Immature natural killer cell (primary cell): ENCODE measurements at places on chromosomes 7 and 10.

DNA sequence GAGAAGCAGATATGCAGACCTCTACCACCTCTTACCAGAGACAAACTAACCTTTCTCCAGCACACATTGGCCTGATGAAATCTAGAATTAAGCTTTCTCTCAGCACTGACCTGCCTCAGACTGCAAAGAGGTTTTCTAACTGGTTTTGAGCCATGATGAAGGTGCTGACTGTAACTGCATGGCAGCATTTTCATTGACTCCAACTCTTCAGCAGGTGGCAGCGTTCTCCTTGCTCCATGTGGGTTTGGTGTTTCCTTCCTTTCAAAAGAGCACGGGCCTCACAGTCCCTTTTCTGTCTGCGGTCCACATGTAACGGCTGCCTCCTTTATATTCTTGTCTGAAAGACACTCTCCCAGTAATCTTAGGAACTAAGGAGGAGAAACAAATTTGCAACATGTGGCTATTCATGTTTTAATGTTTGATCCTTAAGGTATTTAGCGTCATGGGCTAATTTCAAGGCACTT, 12.6 kb downstream of the KLLN start:
- DNase-seq, result peak; percentile 34

DNA sequence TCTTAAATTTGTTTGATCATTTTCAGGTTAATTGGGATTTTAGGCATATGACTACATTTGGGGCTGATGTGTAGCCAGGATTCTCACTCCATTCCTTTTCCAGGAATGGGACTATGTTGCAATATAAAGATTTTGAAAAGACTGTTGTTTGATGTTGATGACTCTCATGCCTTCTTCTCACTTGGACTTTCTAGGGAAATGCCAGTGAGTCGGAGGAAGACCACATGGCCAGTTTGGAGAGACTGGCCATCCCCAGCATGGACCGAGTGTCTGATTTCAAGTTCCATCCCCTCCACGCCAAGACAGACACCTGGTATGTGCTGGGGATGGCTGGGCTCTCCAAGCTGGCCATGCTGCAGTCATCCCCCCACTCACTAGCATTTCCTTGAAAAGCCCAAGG, 5.5 kb downstream of the IGFBP3 start:
- no peak for DNase-seq

- no peak for DNase-seq
These were observed 176.8 kb upstream of the AGR3 start for GRCh38 chr7:17058568-17058967.

GRCh38 chr7:122055073-122055472, 89.0 kb downstream of the AASS start:
- DNase-seq, result no peak

DNA sequence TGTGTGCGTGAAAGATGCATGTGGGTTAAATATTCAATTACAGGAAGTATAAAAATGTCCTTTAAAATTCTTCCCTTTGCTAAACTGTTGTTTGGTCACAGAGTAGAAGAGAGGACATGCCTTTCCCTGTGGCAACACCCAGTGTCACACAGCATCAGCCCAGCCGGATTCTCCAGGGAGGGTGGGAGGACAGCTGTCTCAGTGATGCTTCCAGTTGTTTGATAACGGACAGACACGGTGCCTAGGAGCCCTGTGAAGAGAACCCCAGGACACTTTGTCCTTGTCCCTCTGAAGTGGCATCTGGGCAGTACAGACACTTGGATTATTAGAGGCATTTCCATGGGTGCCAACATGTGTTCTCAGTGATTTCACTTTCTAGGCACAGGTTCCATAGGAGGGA, 306.6 kb upstream of the LRGUK start:
- no peak for DNase-seq

GRCh38 chr10:947051-947450, 15.5 kb upstream of the LARP4B start:
- no peak for DNase-seq

- no peak for DNase-seq
These were observed 182.6 kb downstream of the COBL start for GRCh38 chr7:51134013-51134441.

DNA sequence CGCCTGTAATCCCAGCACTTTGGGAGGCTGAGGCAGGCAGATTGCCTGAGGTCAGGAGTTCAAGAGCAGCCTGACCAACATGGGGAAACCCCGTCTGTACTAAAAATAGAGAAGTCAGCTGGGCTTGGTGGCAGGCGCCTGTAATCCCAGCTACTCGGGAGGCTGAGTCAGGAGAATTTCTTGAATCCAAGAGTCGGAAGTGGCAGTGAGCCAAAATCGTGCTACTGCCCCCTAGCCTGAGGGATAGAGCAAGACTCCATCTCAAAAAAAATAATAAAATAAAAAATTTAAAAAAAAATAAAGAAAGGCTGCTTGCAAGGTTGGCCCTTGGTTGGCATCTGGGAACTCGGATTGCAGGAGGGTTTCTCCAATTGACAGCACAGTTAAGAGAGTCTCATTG, 221.6 kb downstream of the DGKI start:
- no peak for DNase-seq

DNA sequence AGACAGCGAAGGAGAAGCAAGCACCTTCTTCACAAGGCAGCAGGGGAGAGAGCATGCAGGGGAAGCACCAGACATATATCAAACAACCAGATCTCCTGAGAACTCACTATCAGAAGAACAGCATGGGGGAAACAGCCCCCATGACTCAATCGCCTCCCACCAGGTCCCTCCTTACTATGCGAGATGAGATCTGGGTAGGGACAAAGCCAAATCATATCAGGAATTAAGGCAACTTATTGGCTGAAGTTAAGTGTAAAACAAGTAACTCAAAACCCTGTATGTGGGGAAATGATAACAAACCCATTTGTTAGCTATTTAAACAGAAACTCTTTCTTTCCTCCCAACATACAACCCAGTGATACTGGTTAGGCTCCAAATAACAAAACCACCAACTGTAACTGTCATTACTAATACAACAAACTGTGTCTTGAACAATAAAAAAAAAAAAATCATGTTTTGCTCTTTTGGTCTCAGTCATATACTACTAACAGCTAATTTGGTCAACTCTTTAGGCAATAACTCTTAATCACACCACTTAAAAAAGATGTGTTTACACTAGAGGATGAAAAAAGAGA, 57.8 kb downstream of the MINDY3 start:
- DNase-seq, result no peak

- DNase-seq, result peak; percentile 39
These were observed 486 bp downstream of the HIPK2 start for GRCh38 chr7:139777133-139777891.

GRCh38 chr7:135575296-135575695, 17.6 kb downstream of the NUP205 start:
- no peak for DNase-seq

DNA sequence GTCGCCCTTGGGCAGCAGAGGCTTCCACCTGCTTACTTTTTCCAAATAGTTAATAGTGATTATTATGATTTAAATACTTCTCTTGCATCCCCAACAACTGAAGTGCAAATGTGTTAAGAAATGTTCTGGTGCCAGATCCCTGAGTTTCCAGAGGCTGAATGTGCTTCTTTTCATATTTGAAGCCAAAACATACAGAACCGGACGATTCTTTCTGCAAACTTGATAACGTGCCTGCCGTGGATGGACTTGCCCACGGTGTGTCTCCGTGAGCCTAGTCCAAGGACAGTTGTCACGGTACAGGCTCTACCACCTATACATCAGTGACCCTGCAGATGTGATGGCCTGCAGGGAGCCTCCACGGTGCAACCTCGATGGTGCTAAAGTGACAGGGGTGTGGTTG, 198.6 kb upstream of the LYZL2 start:
- DNase-seq, result no peak

- DNase-seq, result no peak
These were observed 87.5 kb upstream of the NRP1 start for GRCh38 chr10:33421789-33422462.

- DNase-seq, result no peak
These were observed 105.8 kb downstream of the USP6NL start for GRCh38 chr10:11505639-11506038.

GRCh38 chr7:79774150-79774549, 320.7 kb upstream of the MAGI2 start:
- DNase-seq, result no peak

DNA sequence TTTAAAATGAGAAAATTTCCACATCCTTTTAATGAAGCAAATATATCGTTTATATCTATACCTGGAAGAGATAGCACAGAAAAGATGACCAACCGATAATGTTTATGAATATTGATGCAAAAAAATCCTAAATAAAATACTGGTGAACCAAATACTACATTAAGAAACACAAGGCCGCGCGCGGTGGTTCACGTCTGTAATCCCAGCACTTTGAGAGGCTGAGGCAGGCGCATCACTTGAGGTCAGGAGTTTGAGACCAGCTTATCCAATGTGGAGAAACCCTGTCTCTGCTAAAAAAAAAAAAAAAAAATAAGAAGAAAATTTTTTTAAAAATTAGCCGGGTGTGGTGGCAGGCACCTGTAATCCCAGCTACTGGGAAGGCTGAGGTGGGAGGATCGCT, 25.8 kb downstream of the SHH start:
- no peak for DNase-seq

DNA sequence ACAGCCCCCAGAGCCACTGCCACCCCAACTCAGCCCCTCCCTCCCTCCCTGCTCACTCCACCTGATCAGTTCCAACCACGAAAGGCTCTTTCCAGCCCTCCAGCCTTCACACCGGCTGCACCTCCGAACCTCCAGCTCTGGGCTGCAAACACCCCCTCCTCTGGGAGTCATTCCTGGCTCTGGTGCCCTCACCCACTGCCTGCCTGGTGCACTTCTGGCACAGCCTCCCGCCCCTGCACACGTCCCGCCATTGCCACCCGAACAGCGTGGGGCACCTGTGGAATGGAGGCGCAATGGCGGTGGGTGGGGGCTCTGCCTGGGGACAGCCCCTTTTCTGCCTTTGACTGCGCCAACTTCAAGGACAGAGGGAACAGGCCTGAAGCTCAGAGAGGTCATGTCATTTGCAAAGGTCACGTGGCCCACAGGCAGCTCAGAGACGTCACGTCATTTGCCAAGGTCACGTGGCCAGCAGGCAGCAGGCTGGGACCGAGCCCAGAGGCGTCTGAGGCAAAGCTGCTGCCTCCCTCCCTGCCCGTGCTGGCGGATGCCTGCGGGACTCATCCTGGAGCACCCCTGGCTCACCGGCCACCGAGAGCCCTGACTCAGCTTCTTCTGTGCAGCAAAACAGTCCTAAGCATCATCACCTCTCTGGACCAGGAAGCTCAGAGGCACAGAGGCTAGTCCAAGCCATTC, 76.0 kb upstream of the DNAAF5 start:
- DNase-seq, result no peak
